ENCODE measurements at places on chromosomes 13 and 19. TPM values are rescaled to one million over a fixed set of nuclear protein-coding genes. Genes with fewer than 3 reads are reported as not detected.

- no peak for DNase-seq
- H3K36me3 ChIP-seq, result peaks cover 21% of the 10 kb centered on the region
- no peak overlapping the region for H3K4me3 ChIP-seq
- no peaks in the 10 kb centered on the region for H3K27me3 ChIP-seq
- no peak overlapping the region for H3K27ac ChIP-seq
- H3K4me1 ChIP-seq, result no peaks in the 10 kb centered on the region
Measured at GRCh38 chr19:46944918-46945628, 74.6 kb upstream of the NPAS1 start.

ISYNA1 gene
- total RNA-seq, result 55.0 TPM

- H3K27ac ChIP-seq, result peak overlapping the region; percentile 64
- no peaks in the 10 kb centered on the region for H3K27me3 ChIP-seq
- H3K4me3 ChIP-seq, result no peak overlapping the region
- peaks cover 58% of the 10 kb centered on the region for H3K4me1 ChIP-seq
- H3K36me3 ChIP-seq, result peaks cover 32% of the 10 kb centered on the region
Measured at GRCh38 chr19:14405758-14406644, 13.1 kb downstream of the DDX39A start.

- no peak overlapping the region for H3K4me3 ChIP-seq
- no peaks in the 10 kb centered on the region for H3K4me1 ChIP-seq
- no peak for DNase-seq
- H3K36me3 ChIP-seq, result peaks cover 33% of the 10 kb centered on the region
- H3K27ac ChIP-seq, result no peak overlapping the region
Measured at GRCh38 chr19:16436780-16437332, 34.9 kb downstream of the EPS15L1 start.

DNA sequence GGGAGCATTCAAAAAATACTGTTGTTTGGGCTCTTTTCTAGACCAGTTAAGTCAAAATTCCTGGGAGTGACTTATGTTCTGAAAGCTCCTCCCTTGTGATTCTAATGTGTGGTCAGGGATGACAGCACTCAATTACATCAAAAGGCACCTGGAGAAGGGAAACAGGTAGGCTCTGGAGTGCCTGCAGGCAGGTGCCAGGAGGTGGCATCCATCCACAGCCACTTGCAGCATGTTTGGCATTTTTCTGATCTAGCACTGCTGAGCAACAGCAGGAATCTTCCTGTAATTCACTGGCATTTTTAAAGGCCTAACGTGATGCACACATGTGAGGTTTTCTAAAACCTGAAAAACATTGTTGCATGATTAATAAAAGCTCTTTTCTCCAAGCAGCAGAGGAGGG, 94.6 kb downstream of the CCNA1 start:
- no peak overlapping the region for H3K4me3 ChIP-seq
- no peak for DNase-seq
- H3K27ac ChIP-seq, result no peak overlapping the region
- no peaks in the 10 kb centered on the region for H3K27me3 ChIP-seq
- no peaks in the 10 kb centered on the region for H3K4me1 ChIP-seq
- H3K36me3 ChIP-seq, result no peaks in the 10 kb centered on the region

ENOX1 gene
- not detected for total RNA-seq

KIRREL2 gene
- 0.26 TPM for total RNA-seq

ZNF208 gene
- 1.9 TPM for total RNA-seq

GRCh38 chr13:79282508-79282907, 123.5 kb downstream of the RBM26 start:
- H3K27me3 ChIP-seq, result no peaks in the 10 kb centered on the region
- no peaks in the 10 kb centered on the region for H3K4me1 ChIP-seq
- no peaks in the 10 kb centered on the region for H3K36me3 ChIP-seq
- no peak overlapping the region for H3K27ac ChIP-seq

- no peak overlapping the region for H3K4me3 ChIP-seq
- H3K4me1 ChIP-seq, result no peaks in the 10 kb centered on the region
- no peak for DNase-seq
- H3K36me3 ChIP-seq, result no peaks in the 10 kb centered on the region
- peaks cover 6% of the 10 kb centered on the region for H3K27me3 ChIP-seq
- H3K27ac ChIP-seq, result no peak overlapping the region
Measured at GRCh38 chr13:53013113-53013512, 15.5 kb upstream of the OLFM4 start.

DNA sequence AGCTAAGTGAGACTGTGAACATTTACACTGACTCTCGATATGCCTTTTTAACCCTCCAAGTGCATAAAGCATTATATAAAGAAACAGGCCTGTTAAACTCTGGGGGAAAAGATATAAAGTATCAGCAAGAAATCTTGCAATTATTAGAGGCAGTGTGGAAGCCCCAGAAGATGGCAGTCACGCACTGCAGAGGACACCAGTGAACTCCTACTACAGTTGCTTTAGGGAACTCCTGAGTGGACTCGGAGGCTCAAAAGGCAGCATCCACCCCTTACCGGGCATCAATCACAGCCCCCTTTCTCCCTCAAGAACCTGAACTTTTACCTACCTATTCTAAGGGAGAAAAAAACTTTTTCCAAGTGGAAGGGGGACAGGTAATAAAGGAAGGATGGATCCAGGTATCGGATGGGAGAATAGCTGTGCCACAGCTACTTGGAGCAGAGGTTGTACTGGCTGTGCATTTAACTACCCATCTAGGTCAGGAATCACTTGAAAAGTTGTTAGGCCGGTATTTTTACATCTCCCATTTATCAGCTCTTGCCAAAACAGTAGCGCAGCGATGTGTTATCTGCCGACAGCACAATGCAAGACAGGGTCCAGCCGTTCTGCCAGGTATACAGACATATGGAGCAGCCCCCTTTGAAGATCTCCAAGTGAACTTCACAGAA, 80.1 kb downstream of the ZNF486 start:
- H3K27ac ChIP-seq, result no peak overlapping the region
- DNase-seq, result peak; percentile 18
- no peaks in the 10 kb centered on the region for H3K36me3 ChIP-seq
- peaks cover 6% of the 10 kb centered on the region for H3K4me1 ChIP-seq

DNA sequence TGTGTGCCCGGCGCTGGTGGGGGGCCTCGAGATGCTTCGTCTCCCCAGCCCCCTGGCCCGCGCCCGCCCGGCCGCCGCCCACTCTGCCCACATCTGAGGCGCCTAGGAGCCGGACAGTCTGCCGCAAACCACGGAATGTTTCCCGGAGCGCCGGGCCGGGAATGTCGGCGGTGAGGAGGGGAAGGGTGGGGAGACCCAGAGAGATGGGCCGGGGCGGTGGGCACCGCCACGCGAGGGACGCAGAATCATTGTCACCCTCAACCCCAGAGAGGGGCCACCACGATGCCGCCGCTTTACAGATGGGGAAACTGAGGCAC, 46.1 kb upstream of the NFIC start:
- H3K27ac ChIP-seq, result no peak overlapping the region
- no peaks in the 10 kb centered on the region for H3K36me3 ChIP-seq
- DNase-seq, result no peak
- H3K4me3 ChIP-seq, result no peak overlapping the region
- peaks cover 55% of the 10 kb centered on the region for H3K27me3 ChIP-seq
- no peaks in the 10 kb centered on the region for H3K4me1 ChIP-seq

GEMIN7 gene
- total RNA-seq, result 4.0 TPM

DNA sequence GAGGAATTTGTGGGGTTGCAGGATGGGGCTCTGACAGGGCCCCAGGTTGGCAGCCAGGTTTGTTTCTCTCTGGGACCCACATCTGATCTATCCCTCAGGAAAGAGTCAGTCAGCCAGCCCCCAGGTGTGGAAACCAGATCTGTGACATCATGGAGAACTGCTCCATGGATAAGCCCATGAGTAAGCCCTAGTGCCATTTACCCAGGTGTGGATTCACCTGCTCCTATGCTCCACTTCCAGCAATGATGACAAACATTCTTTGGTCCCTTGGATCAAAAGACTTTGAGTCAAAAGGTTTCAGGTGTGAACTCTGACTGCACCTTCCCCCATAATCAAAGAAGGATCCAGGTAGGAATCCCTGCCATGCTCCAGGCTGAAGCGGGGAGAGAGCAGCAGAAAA, 26.9 kb upstream of the IGFL4 start:
- H3K27ac ChIP-seq, result no peak overlapping the region
- H3K27me3 ChIP-seq, result peaks cover 32% of the 10 kb centered on the region
- H3K4me3 ChIP-seq, result no peak overlapping the region
- H3K4me1 ChIP-seq, result no peaks in the 10 kb centered on the region

DNA sequence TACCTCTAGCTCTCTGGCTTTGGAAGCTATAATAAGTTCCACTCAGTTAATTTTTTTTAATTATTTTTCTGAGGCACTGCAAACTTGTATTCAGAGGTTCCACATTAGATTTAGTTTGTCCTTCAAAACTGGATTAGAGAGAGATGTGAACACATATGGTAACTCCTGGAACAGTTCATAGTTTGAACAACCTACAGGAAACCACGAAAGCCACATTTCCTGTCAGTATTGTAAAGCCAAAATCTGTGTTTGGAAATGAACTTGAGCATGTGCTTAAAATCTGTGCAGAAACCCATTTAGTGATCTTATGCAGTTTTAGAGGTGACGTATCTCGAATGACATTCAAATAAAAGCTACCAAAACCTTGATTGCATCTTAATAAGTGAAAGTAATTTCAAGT, 1952.0 kb downstream of the OLFM4 start:
- no peaks in the 10 kb centered on the region for H3K4me1 ChIP-seq
- DNase-seq, result no peak
- no peak overlapping the region for H3K4me3 ChIP-seq
- H3K27ac ChIP-seq, result no peak overlapping the region

DNA sequence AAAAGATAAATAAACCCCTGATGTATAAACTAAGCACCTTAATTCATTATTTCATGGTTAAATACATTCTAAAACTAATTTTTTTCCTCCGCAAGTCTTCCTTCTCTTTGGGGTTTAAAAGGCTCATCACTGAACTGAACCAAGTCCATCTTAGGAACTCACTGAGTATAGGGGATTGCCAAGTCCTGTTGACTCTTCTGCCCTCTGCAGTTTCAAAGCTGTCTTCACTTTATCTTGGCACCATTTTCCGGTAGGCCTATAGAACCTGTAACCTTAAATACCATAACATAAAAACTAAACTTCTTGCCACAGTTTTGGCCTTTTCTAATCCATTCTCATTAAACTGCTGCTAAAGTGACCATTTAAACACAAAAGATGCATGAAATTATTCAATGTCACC, 66.5 kb upstream of the USPL1 start:
- no peak overlapping the region for H3K4me3 ChIP-seq
- no peak overlapping the region for H3K27ac ChIP-seq
- DNase-seq, result no peak
- no peaks in the 10 kb centered on the region for H3K27me3 ChIP-seq
- H3K36me3 ChIP-seq, result no peaks in the 10 kb centered on the region

DNA sequence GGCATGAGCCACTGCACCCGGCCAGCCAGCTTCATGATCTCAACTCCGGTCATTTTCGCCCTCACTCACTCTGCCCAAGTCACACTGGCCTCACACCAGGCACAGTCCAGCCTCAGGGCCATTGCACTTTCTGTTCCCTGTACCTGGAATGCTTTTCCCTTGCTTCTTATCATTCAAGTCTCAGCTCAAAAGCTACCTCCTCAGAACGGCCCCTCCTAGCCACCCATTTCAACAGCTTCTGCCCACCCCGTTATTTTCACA, 2.5 kb upstream of the TLE2 start:
- H3K4me1 ChIP-seq, result peaks cover 45% of the 10 kb centered on the region
- H3K4me3 ChIP-seq, result no peak overlapping the region
- peaks cover 22% of the 10 kb centered on the region for H3K27me3 ChIP-seq
- DNase-seq, result no peak
- no peak overlapping the region for H3K27ac ChIP-seq

GRCh38 chr19:6705931-6706632, 14.4 kb downstream of the C3 start:
- H3K27ac ChIP-seq, result no peak overlapping the region
- peaks cover 50% of the 10 kb centered on the region for H3K27me3 ChIP-seq
- H3K4me3 ChIP-seq, result no peak overlapping the region

GRCh38 chr13:45339867-45340266, 1.1 kb downstream of the TPT1 start:
- H3K36me3 ChIP-seq, result peaks cover 7% of the 10 kb centered on the region
- H3K27me3 ChIP-seq, result no peaks in the 10 kb centered on the region
- H3K27ac ChIP-seq, result peak overlapping the region; percentile 88
